ENCODE measurements at places on chromosomes 12 and 14. TPM values are rescaled to one million over a fixed set of nuclear protein-coding genes. Genes with fewer than 3 reads are reported as not detected.

PTPRO gene
- total RNA-seq, result 0.21 TPM

MIP gene
- total RNA-seq, result 0.17 TPM

GLI1 gene
- total RNA-seq, result under 0.01 TPM

CCDC177 gene
- total RNA-seq, result not detected

HOXC12 gene
- total RNA-seq, result under 0.01 TPM

RNU4-1 gene
- total RNA-seq, result under 0.01 TPM

BTBD6 gene
- 48.0 TPM for total RNA-seq

AGAP2 gene
- 0.33 TPM for total RNA-seq

GPRC5D gene
- not detected for total RNA-seq

TTC6 gene
- total RNA-seq, result not detected

CLEC4C gene
- not detected for total RNA-seq

OR6S1 gene
- total RNA-seq, result not detected

ANO4 gene
- 2.5 TPM for total RNA-seq

C1QL4 gene
- 0.27 TPM for total RNA-seq

RERGL gene
- total RNA-seq, result 0.83 TPM

ZDHHC22 gene
- total RNA-seq, result not detected

POLR3B gene
- total RNA-seq, result 13.3 TPM

DDN gene
- total RNA-seq, result 0.52 TPM

CCDC59 gene
- 34.7 TPM for total RNA-seq

MANSC4 gene
- not detected for total RNA-seq

LBHD2 gene
- total RNA-seq, result not detected

RNF212B gene
- total RNA-seq, result not detected

SLC10A1 gene
- not detected for total RNA-seq

PKP2 gene
- 42.3 TPM for total RNA-seq

CABP1 gene
- 0.45 TPM for total RNA-seq

HCAR1 gene
- total RNA-seq, result 8.8 TPM

DEGS2 gene
- total RNA-seq, result 0.87 TPM

OTX2 gene
- total RNA-seq, result not detected

NUAK1 gene
- total RNA-seq, result 10.0 TPM

PUS7L gene
- total RNA-seq, result 17.7 TPM

EIF2S3B gene
- 2.5 TPM for total RNA-seq

RNASE3 gene
- not detected for total RNA-seq

DNAJC22 gene
- total RNA-seq, result 0.17 TPM

CPM gene
- 0.50 TPM for total RNA-seq

KRT73 gene
- total RNA-seq, result not detected

PIWIL1 gene
- total RNA-seq, result not detected

KRT74 gene
- not detected for total RNA-seq

P2RX7 gene
- total RNA-seq, result 0.17 TPM

PLEK2 gene
- total RNA-seq, result 93.2 TPM

FGD4 gene
- total RNA-seq, result 27.7 TPM

SMCO2 gene
- 0.28 TPM for total RNA-seq

FGFR1OP2 gene
- 33.3 TPM for total RNA-seq

MYF5 gene
- not detected for total RNA-seq

TMPRSS12 gene
- total RNA-seq, result not detected
